Stimulated activated CD4-positive, alpha-beta T cell treated with anti-CD3 and anti-CD28 coated beads, TNF-alpha, amount 100 ng/mL, for 24 hours (primary cell): ENCODE measurements at places on chromosomes 11 and 22.

DNA sequence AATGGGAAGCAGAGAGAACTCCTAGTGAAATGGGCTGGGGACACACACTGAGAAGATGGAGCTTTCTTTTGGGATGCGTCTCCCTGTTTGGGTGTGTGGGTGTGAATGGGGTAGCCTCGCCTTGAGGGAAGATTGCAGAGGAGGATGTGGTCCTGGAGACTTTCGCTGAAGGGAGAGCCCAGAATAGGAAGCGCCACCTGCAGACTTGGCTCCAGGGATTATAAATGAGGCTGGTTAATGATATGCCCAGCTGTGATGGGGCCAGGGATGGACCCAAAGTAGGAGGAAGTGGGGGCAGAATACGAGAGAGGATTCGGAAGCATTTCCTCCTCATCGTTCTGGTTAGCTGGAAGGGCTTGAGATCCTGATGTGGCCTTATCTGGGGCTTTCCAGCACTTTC lies 13.7 kb downstream of the RELT start:
- no peak for DNase-seq

DNA sequence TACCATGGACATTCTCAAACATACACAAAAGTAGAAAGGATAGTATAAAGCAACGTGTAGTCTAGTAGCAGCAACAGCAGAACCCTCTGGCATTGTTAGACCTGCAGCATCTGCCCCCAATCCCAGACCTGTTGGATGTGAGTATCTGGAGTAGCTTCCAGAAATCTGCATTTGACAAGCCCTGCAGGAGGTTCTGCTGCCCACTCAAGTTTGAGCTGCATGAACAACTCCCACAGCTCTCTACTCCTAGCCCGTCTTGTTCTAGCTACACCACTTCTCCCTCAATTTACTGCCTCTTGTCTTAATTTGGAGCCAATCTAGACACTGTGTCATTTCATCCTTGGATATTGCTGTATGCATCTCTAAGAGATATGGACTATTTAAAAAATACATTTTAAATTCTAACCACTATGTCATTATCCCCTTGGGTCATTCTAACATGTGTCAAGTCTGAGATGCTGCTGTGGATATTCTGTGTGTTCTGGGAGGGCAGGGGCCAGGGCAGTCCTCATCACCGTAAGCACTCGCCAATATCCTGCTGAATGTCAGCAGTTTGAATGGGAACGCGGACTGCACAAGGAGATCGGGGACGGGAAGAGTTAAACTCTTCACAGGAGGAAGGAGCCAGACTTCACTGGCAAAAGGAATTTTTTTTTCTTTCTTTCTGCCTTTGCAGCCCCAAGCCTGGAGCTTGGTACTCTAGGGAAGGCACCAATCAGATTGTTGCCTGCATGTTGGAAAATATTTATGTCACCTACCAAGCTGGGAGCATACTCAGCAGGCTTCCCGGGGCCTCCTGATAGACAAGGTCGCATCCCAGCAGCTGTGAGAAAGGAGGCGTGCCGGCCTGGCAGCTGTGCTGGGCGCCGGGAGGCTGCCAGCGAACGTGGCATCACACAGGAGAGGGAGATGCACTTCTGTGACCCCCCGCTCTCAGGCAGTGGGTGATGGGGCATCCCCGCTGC lies 429.0 kb downstream of the MIAT start:
- DNase-seq: no peak

DNA sequence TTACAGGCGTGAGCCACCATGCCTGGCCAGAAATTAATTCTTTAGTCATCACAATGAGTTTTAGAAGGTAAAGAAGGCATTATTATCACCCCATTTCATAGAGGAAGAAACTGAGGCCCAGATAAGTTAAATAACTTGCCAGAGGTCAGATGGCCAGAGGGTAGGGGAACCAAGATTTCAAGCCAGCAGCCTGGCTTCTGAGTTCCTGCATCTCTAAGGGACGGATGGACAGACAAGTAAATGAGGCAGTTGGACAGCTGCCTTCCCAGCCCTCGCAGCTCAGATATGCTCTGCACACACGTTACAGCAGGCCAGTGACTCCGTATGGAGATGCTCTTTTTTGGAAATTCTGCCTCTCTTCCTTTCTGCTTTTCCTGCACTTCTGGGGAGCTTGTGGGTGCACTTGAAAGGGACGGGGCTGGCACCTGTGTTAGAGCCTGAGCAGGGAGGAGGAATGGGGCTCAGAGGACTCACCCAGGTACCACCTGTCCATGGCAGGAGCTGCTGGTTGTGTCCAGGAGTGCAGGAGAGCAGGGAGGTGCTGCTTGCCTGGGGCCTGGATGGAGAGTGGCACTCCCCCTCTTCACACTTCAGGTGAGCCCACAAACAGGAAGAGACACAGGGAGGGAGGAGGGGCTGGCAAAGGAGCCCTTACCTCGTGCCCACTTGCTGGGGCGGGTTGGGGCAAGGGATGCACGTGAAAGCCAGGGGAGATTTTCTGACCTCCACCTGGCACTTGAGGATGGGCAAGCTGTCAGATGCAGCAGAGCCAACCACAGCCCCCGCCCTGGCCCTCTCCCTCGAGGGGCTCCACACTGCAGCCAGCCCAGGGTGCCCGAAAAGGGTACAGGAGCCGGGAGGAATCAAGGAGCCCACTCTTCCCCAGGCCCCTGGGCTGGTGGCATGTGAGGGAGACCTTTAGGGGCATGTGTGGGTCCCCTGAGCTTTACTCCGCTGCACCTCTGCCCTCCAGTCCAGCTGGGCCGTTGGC lies 3.3 kb upstream of the FXYD2 start:
- DNase-seq: no peak

GRCh38 chr11:124276081-124276480 lies 19.9 kb downstream of the OR8G5 start:
- no peak for DNase-seq

DNA sequence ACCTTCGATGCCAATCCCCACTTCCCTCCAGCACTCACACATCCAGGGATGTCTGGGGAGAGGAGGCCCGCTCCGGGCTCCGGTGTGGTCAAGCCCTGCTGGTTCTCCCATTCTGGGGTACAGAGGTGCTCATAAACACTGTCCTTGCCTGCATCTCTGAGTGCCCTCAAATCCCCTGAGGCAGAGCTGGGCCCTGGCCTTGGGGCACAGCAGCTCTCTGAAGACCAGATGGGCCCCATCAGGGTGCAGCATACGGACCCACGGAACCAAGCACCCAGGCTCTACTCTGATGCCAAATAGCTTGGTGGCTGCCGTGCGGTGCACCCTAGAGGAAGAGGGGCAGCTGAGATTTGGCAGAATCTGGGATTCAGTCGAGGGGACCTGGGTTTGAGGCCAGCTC lies 35.7 kb upstream of the NNMT start:
- no peak for DNase-seq

- DNase-seq: no peak
These were observed 68.4 kb downstream of the TRAF6 start for GRCh38 chr11:36441610-36442208.

DNA sequence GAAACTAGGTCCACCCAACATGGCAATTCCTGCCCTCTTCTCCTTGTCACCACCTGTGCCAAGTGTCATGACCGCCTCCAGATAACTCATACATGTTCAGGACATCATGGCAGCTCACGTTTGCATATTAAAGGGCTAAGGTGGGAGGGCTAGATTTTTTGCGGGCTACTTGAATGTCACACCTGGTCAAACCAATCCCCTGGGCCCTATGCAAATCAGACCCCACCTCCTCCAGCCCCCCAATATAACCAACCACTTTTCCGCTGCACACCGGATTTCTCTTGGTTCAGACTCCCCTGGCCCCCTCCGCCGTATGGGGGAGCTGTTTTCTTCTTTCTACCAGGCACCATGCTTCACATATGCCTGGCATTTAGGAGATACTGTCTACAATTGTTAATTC lies 12.6 kb downstream of the UPB1 start:
- DNase-seq: no peak

DNA sequence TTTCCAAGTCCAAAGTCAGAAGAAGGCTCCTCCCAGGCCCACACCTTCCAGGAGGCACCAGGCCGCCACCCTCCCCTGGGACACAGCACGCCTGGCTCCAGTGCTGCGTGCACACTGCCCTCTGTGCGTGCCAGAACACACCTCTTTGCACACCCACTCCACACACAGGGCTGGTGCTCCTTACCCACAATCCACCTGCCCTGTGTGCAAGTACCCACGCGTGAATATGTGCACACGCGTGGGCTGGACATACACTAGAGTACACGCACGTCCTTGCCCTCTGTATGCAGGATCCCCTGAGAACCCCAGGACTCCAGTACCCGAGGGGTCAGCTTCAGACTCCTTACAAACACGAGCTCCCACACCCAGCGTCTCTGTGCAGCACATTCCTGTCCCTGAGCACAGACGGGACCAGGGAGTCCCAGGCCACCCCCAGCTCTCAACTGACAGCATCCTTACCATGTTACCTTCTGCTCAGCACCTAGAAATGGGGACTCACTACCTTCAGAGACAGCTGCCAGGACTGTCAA lies 2.8 kb downstream of the DUSP8 start:
- no peak for DNase-seq

DNA sequence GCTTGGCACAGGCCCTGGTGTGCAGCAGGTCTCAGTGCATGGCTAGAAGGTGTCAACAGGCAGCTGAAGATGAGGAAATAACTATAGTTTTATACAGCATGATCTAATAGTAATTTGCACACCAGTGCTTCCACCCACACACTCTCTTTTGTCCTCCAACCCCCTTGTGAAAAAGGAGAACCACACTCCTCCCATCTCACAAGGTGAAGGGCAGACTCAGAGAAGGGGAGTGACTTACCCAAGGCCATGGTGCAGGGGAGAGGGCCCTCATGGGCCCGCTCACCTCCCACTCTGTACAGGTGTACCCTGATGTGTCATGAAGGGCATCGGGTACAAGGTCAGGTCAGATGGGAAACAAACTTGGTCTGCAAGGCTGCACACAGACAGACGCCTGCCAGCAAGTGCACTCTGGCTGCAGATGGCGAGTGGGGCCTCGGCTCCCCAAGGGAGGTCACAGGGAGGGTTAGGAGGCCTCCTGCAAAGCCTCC lies 53.4 kb downstream of the DGCR2 start:
- no peak for DNase-seq

DNA sequence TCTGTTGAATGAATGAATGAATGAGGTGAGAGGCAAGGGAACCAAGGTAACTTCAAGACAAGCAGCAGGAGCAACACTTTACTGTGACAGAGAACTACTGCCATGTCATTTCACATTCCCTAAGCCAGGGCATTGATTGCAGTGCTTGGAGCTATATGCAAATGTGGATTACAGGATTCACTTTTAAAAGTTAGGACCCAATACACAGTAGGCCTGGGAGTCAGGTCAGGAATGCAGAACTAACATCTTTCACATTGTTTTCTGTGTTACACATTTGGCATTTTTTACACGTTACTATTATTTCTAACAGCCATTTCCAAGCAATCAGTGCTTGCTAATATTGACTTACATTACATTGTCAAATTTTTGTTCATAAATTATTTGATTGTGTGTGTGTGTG lies 26.2 kb upstream of the ME3 start:
- no peak for DNase-seq

GRCh38 chr22:49232319-49233067 lies 595.2 kb downstream of the BRD1 start:
- DNase-seq: no peak

GRCh38 chr11:20192151-20192550 lies 31.9 kb upstream of the DBX1 start:
- no peak for DNase-seq

- DNase-seq: no peak
These were observed 29.1 kb upstream of the CCND1 start for GRCh38 chr11:69611548-69612526.

DNA sequence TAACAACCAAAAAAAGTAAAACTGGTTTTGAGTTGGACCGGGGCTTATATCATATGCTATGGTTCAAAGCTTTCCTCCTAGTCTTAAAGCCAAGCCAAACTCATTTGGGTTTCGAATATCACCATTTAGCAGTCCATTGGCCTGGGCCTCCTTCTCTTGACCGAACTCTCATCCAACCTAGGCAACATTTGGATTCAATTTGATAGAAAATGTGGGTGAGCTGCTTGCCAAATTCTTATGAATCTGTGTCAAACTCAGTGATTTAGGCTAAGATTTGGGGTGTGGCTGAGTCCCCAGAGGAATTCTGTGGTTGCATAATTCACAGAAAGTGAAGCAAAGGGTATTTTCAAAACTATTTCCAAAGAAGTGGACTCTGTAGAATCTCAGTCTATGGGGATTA lies 83.7 kb downstream of the BLID start:
- no peak for DNase-seq

DNA sequence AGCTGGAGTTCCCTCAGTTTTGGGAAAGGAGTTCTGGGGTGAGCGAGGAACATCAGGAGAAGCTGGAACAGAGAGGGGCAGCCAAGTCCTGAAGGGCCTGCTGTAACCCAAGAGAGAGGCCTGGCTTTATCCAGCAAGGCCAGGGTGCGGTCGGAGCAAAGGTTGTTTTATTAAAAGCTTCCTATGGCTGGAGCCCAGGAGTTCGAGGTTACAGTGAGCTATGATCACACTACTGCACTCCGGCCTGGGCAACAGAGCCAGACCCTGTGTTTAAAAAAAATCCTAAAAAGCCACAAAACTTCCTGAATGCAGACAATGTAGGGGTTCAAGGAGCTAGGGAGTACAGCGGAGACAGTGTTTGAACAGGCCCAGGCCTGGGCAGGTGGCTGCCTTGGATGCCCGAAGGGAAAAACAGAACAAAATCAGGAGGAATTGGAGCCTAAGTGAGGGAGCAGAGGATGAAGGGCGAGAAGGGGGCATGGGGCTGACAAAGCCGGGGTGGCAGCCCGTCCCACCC lies 22.2 kb upstream of the MALAT1 start:
- DNase-seq: no peak

- no peak for DNase-seq
These were observed 28.5 kb upstream of the BAIAP2L2 start for GRCh38 chr22:38138961-38139360.

- DNase-seq: no peak
These were observed 5.4 kb upstream of the MAPK8IP1 start for GRCh38 chr11:45879803-45880686.

DNA sequence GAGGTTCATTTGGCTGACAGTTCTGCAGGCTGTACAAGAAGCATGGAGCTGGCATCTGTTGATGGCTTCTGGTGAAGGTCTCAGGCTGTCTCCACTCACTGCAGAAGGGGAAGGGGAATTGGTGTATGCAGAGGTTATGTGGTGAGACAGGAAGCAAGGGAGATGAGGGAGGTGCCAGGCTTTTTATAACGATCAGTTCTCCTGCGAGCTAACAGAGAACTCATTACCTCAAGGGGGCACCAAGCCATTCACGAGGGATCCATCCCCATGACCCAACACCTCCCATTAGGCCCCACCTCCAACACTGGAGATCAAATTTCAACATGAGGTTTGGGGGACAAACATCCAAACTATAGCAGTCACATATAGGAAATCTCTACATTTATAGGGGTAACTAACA lies 38.7 kb upstream of the E2F8 start:
- no peak for DNase-seq
